Fibroblast of the aortic adventitia (primary cell): ENCODE measurements at places on chromosomes 16 and 17.

- no peak for DNase-seq
Observed at GRCh38 chr17:61863801-61864126, 436 bp upstream of the BRIP1 start.

DNA sequence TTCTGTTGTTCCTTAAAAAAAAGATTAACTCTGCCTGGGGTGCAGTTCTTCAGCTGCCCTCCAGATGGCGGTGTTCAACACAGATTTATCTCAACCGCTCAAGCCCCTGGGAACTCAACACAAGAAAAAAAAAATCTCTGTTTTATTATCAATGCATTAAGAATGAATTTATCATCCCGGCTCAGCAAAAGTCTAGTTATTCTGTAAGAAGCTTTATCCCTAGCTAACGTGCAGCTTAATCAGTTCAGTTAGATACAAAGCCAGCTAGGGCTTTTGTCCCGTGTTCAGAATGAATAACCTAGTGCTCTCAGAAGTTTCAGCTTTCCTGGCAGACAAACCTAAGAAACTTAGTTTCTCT lies 475.9 kb upstream of the CCL2 start:
- peak; percentile 68 for DNase-seq

- DNase-seq, result no peak
Observed at GRCh38 chr17:4585638-4585994, 1.3 kb downstream of the SMTNL2 start.

- DNase-seq, result no peak
Observed at GRCh38 chr17:37255432-37255831, 120.4 kb upstream of the C17orf78 start.

GRCh38 chr17:59330053-59330942 lies 1.2 kb upstream of the YPEL2 start:
- no peak for DNase-seq

DNA sequence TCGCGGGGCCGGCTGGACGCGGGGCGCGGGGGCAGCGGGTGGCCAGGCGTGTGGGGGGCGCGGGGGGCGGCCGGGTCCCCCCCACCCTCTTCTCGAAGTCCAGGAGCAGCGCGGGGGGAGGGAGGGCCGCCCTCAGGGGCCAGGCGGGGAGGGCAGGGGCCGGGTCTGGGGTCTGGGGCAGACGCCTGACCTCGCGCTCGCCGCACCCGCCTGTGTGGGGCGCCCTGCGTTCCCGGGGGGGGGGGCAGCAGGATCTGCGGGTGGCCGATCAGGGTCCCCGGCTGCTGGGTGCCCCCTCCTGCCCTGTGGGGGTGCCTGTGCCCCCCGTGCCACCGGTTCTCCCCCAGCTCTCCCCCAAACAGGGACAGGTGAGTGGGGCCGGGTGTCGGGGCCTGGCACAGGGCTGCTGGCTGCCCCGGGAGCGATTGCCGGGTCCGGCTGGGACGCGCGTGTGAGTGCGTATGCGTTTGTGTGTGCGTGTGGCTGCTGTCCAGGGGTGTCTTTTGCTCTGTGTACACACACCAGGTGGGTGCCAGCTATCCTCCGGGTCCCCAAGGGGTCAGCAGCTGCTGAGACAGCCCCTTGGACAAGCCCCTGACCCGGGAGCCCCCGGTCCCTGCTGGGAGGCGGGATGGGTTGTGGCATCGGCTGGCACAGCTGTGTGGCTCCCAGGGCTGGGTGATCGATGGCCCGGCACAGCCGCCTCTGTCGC lies 663 bp downstream of the PRR35 start:
- no peak for DNase-seq

DNA sequence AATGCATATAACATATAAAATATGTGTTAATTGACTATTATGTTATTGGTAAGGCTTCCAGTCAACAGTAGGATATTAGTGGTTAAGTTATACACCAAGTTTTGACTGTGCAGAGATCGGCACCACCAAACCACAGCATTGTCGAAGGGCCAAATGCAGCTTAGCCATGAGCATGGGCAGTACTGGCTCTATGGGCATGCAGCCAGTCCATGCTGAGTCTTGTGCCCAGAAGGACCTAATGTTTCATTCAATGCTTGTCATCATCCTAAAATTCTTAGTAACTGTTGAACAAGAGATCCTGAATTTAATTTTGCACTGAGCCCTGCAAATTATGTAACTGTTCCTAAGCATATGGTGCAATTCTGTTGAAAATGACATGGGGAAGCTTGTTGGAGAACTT lies 233.4 kb upstream of the HS3ST3A1 start:
- DNase-seq, result peak; percentile 5

- no peak for DNase-seq
Observed at GRCh38 chr17:21524211-21524591, 148.0 kb downstream of the KCNJ12 start.

DNA sequence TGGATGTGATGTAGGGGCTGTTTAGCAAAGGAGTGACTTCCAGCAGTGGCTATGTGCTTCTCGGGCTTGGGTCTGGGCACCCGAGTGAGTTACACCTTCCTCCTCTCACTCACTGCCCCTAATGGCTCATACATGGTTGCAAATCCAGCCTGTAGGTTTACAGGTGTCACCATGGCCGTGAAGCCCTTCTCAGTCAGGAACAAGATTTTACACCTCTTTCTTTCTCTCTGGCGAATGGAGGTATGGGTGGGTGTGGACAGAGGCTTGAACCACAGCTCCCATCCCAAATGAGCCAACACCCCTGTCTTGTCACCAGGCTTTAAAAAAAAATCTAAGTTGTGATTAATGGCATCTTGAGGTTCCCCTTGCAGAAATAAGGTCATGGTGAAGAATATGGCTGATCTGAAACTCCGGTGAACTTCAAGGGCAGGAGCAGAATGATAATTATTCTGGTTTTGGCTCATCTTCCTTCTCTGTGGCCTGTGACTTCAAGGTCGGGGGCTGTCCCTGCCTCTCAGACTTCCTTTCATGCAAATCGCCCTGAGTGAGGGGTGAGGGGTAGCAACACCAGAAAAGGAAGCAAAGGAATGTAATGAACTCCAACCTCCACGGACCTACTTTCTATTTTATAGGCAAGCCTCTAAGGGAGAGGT lies 331.2 kb downstream of the MAF start:
- DNase-seq, result no peak

GRCh38 chr17:18159551-18160120 lies 24.0 kb upstream of the ALKBH5 start:
- no peak for DNase-seq
